Daoy (cell line): ENCODE measurements at places on chromosomes 7 and 10. TPM values are rescaled to one million over a fixed set of nuclear protein-coding genes. Genes with fewer than 3 reads are reported as not detected.
A peak's percentile ranks its signal among the peaks of the same experiment; 100 is the strongest.

Gene CD36
- total RNA-seq = not detected in 2 replicates

Gene ELAPOR2
- 5.9 and 13.9 TPM in 2 replicates for total RNA-seq

Gene CRHR2
- not detected in 2 replicates for total RNA-seq

Gene SPDYE11
- total RNA-seq = not detected in 2 replicates

Gene SPRN
- total RNA-seq = not detected in 2 replicates

Gene HSPA12A
- 4.9 and 11.0 TPM in 2 replicates for total RNA-seq

Gene CALHM1
- not detected in 2 replicates for total RNA-seq

Gene JCAD
- 4.5 and 5.2 TPM in 2 replicates for total RNA-seq

DNA sequence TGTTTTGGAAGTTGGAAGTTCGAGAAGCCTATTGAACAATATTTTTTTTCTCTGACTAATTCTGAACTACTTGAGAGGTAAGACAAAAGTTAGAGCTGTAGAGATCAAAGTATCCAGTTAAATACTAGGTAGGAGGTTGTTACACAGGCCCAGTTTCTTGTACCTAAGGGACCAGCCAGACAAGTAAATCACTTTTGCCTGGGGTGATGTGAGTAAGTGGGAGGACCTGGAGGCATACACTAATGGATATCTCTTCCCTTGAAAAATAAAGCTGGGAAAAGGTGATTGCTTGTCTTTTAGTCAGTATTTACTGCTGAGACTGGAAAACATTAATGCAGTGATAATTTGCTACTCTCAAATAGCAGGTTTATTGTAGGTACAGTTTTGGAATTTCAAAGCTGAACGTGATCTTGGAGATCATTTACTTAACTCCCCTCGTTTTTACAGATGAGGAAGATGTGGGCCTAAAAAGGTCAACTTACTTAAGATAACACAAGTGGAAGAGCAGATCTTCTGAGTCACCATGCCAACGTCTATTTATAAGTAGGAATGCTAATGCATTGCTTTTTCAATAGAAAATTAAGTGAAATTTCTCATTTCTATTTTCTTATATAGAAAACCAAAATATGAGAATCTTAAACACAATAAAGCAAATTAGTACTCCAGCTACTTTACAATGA is 181.3 kb downstream of the PPP1R9A start:
- DNase-seq = no peak

DNA sequence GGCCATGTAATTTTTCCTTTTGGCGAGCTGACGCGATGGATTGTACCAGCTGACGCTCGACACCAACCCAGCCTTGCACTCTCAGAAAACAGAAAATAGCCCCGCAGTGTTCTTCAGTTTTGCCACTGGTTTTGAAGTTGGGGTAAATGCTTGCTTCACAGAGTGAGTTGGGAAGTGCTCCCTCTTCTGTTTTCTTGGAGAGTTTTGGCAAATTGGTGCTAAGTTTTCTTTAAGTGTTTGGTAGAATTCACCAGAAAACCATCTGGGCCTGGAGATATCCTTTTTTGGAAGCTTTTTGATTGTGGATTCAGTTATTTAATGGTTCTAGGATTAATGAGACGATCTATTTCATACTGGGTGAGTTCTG is 252.8 kb downstream of the ELFN1 start:
- DNase-seq = no peak

DNA sequence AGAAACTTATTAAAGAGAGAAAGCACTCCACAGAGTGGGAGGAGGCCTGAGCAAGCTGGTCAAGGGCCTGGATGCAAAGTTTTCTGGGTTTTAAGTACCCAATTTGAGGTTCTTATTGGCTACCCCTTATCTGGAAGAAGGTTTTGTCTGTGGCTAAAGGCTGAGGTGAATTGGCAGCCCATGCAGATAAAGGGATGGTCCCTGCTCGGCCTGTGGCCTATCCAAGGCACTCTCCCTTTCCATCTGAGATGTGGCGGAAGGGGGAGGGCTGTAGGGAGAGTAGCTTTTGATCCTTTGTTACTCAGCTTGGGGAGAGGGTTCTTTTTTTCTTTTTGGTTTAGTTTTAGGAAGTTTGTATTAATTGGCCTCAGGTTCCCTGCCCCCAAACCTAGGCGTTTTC is 465.1 kb downstream of the ATRNL1 start:
- DNase-seq = no peak

DNA sequence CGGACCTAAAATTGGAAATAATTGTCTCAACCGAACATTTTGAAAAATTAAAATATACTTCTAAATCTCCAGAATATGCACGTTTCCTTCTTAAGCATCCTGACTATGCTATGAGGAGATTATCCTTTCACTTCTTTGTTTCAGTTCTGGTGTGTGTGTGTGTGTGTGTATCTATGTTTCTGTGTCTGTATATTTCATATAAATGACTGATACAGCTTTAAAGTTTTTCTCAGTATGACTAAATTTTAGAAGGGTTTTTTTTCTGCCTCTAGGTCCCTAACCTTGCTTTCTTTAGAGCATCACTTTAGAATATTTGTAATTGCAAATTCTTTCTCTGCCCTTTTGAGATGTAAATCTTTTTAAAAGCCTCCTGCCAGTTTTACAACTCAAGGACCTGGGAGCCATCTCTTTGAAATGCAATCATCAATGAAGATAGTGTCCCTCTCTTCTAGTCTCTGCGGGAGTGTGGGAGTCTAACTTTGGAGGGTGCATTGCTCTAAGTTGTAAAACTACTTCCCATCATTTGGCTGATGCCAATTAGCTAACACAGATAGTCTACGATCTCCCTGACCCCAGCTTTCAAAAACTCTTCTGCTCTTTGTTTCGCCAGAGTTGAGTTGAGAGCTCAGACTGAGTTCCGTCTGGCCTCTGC is 782.0 kb upstream of the ZWINT start:
- DNase-seq = no peak

DNA sequence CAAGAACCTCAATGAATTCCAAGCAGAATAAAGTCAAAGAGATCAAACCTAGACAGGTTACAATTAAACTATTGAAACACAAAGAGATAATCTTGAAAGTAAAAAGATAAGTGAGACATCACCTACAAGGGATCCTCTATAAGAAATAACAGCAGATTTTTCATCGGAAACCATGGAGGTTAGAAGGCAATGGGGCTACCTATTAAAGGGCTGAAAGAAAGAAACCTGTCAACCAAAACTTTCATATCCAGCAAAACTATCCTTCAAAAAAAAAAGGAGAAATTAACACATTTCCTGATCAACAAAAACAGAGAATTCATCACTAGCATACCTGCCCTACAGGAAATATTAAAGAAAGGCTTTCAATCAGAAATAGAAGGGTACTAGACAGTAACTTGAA is 244.9 kb downstream of the ARHGAP12 start:
- no peak for DNase-seq

GRCh38 chr10:22681783-22682183 is 32.6 kb downstream of the PIP4K2A start:
- peak; percentile 68 for DNase-seq

GRCh38 chr10:28794986-28795385 is 117.7 kb downstream of the BAMBI start:
- no peak for DNase-seq

DNA sequence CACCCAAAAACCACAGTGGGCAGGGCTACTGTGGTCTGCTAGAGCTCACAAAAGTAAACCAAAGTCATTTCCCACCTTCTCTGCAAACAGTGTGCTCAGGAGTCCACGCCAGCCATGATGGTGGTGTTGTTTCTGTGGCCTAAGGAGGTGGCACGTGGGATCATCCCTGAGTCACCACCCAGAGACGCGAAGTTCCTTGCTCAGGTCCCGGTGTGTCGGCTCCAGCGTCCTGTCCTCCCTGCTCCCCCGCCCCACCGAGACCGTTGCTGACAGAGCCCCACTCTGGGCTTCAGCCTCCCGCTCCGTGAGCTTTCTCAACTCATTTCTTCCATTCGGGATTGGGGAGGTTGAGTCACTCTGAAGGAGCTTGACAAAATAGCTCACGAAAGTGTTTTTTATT is 118.7 kb downstream of the NPTX2 start:
- peak; percentile 56 for DNase-seq

DNA sequence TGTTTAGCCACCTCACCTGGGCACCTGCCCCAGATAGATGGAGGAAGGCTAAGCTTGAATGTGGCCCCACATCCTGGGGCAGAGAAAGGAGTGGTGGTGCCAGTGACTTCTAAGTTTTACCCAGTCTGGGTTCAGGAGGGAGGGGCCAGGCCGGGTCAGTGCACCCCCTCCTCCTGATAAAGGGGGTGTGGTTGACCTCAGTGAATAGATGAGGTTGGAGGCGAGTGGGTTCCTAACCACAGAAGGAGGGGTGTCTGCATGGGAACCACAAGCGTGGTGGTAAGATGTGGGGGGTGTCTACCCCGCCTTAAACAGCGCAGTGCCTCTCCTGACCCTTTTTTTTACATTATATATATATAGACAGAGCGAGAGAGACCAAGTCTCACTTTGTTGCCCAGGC is 105.3 kb upstream of the KCTD7 start:
- no peak for DNase-seq

DNA sequence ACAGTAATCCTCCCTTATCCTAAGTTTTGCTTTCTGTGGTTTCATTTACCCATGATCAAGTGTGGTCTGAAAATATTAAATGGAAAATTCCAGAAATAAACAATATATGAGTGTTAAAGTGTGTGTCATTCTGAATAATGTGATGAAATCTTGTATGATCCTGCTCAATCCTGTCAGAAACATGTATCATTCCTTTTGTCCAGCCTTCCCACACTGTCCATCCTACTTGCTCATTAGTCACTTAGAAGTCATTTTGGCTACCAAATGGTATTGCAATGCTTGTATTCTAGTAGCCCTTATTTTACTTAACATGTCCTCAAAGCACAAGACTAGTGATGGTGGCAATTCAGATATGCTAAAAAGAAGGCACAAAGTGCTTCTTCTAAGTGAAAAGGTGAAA is 1211.2 kb upstream of the SORCS1 start:
- no peak for DNase-seq

GRCh38 chr10:96641396-96642295 is 54.8 kb upstream of the TM9SF3 start:
- no peak for DNase-seq

DNA sequence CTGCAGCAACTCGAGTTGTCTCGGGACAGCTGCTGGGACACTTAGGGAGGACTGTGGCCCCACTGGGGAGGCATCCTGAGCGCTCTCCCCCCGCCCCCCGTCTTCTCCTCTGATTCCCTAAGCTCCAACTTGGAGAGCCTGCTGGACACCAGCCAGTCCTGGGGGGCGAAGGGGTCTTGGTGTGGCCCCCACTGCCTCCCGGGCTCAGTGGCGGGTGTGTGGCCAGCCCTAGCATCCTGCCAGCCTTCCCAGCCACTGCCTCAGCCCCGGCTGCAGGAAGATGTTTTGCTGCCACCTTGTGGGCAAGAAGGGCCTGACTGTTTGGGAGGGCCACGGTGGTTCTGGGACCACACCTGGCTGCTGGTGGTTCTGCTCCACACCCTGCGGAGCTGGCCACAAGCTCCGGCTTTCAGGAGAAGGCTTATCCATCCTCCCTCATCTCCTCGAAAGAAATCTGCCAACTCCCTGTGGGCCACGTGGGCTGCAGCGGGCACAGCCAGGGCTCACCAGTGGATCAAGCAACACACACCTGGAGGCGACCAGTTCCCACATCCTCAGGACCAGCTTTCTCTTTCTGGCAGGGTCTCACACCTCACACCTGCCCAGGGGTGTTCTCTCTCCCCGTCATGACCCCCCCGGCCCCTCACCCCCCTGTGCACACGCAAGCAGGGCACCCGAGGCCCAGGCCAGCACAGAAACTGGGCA is 24.8 kb downstream of the AGAP3 start:
- DNase-seq = peak; percentile 88

GRCh38 chr10:74480778-74481177 is 329.8 kb downstream of the ADK start:
- DNase-seq = no peak

GRCh38 chr10:73522263-73522662 is 26.4 kb upstream of the PPP3CB start:
- DNase-seq = no peak

DNA sequence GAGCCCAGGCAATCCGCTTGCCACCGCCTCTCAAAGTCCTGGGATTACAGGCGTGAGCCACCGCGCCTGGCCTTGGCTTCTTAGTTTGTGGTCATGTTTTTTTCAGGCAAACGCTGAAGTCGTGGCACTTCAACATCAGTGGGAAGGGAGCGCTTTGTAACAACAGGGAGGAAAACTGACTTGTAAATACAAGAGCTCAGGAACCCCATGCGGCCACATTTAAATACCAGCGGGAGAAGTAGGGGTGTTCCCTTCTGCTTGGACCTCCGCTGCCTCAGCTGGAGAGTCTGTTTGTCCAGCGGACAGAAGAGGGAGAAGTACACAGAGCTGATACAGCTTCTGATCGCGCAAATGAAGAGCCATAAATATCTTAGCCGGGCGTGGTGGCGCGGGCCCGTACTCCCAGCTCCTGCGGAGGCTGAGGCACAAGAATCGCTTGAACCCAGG is 108.7 kb upstream of the KMT2C start:
- DNase-seq = no peak

GRCh38 chr7:97409346-97409745 is 291.8 kb downstream of the SDHAF3 start:
- no peak for DNase-seq

- no peak for DNase-seq
These were observed 84.7 kb upstream of the GPR141 start for GRCh38 chr7:37598824-37599223.

GRCh38 chr7:112892263-112892662 is 102.1 kb upstream of the TMEM168 start:
- peak; percentile 21 for DNase-seq

DNA sequence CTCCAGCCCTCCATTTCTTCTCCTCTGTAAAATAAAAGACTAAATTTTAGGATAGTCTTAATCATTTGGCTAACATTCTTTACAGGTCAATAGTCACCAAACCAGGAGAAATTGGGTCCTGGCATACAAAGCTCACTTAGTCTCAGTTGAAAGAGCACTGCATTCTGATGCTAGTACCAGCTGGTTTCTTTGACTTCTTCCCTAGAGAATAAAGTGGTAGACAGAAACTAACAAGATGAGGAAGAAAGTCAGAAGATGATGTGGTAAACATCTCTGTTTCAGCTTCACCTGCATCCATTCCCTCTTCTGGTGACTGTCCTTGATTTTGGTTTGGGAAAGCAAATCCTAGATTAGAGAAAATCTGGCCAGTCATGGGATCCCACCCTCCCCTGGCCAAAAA is 37.2 kb downstream of the NKX2-3 start:
- no peak for DNase-seq

DNA sequence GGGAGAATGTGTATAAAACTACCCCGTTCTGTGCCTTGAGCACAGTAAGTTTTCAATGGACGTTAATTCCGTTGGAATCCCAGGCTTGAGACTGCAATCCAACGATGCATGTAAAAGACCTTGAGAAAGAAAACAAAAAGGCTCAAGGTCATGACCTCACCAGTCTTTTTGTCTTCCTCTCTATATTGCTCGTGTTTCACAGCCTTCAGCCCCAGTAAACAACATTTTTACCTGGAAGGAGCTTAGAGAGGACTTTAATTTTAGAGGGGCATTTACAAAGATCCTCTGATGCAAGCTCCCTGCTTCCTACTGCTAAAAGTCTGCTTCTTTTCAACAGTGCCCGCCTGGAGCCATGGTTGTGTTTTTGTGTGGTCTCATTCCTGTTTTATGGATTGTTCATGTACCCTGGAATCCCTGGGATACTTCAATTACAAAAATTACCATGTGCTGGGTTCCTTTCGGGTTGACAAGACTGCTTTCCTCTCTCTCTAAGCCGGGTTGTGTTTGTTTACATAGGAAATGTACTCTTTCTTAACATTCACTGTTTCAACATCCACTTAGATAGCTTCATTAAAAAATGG is 320.1 kb upstream of the NFE2L3 start:
- no peak for DNase-seq
